ENCODE measurements at places on chromosomes 11 and 22. TPM values are rescaled to one million over a fixed set of nuclear protein-coding genes. Genes with fewer than 3 reads are reported as not detected.

ADM2 gene
- 1.2 TPM for total RNA-seq

POU2AF2 gene
- total RNA-seq, result 4.4 TPM

PARVG gene
- total RNA-seq, result 37.8 TPM

BARX2 gene
- 1.00 TPM for total RNA-seq

CCDC15 gene
- 0.82 TPM for total RNA-seq

UBQLNL gene
- total RNA-seq, result 0.48 TPM

MUC2 gene
- total RNA-seq, result 269 TPM

SCGB1C1 gene
- total RNA-seq, result not detected

GGT5 gene
- total RNA-seq, result 4.1 TPM

OR4C6 gene
- total RNA-seq, result not detected

DNA sequence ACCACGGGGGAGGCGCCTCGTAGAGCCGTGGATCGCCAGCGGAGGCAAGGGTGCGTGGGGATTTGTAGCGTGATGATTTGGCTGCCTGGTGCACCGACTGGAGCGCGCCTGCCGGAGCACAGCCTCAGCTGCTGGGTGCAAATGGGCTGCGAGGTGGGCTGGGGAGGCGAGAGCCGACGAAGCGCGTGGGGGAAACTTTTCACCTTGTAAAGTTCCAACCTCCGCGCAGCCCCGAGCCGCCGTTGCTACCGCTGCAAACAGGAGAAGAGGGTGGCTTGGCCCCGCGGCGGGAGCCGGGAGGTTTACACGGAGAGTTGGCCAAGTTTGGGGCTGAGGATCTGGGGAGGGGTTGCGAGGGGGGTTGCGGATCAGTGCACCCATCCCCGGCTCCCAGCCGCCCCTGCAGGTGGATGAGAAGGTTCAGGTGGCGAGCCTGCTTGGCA is 528 bp downstream of the FAT3 start:
- H3K36me3 ChIP-seq, result no peaks in the 10 kb centered on the region
- no peak for DNase-seq
- no peak overlapping the region for H3K27ac ChIP-seq
- H3K27me3 ChIP-seq, result peaks cover 89% of the 10 kb centered on the region
- peak overlapping the region; percentile 10 for H3K4me3 ChIP-seq
- peaks cover 29% of the 10 kb centered on the region for H3K4me1 ChIP-seq

- no peaks in the 10 kb centered on the region for H3K36me3 ChIP-seq
- H3K27ac ChIP-seq, result no peak overlapping the region
- H3K4me1 ChIP-seq, result no peaks in the 10 kb centered on the region
- no peak for DNase-seq
- no peaks in the 10 kb centered on the region for H3K27me3 ChIP-seq
- H3K4me3 ChIP-seq, result no peak overlapping the region
Measured at GRCh38 chr11:20458905-20459632, 71.6 kb downstream of the PRMT3 start.

GRCh38 chr22:39703928-39704639 is 133.5 kb downstream of the CACNA1I start:
- H3K27ac ChIP-seq, result no peak overlapping the region
- peaks cover 3% of the 10 kb centered on the region for H3K27me3 ChIP-seq
- H3K36me3 ChIP-seq, result no peaks in the 10 kb centered on the region

GRCh38 chr11:12166299-12167060 is 56.1 kb downstream of the MICAL2 start:
- H3K36me3 ChIP-seq, result no peaks in the 10 kb centered on the region
- no peak for DNase-seq
- H3K27ac ChIP-seq, result peak overlapping the region; percentile 90
- H3K27me3 ChIP-seq, result no peaks in the 10 kb centered on the region
- H3K4me3 ChIP-seq, result no peak overlapping the region

GRCh38 chr22:45199723-45200122 is 36.0 kb downstream of the NUP50 start:
- no peak overlapping the region for H3K27ac ChIP-seq
- no peaks in the 10 kb centered on the region for H3K27me3 ChIP-seq
- H3K36me3 ChIP-seq, result no peaks in the 10 kb centered on the region
- peaks cover 13% of the 10 kb centered on the region for H3K4me1 ChIP-seq
- DNase-seq, result no peak
- no peak overlapping the region for H3K4me3 ChIP-seq

GRCh38 chr11:44812971-44813370 is 86.2 kb downstream of the TSPAN18 start:
- H3K36me3 ChIP-seq, result no peaks in the 10 kb centered on the region
- no peak for DNase-seq
- H3K27ac ChIP-seq, result no peak overlapping the region
- H3K27me3 ChIP-seq, result no peaks in the 10 kb centered on the region
- H3K4me3 ChIP-seq, result no peak overlapping the region

- DNase-seq, result no peak
- no peak overlapping the region for H3K27ac ChIP-seq
- no peak overlapping the region for H3K4me3 ChIP-seq
Measured at GRCh38 chr11:8032576-8033304, 45.6 kb downstream of the EIF3F start.

GRCh38 chr11:74673693-74674360 is 57.4 kb downstream of the CHRDL2 start:
- DNase-seq, result no peak
- peaks cover 15% of the 10 kb centered on the region for H3K4me1 ChIP-seq
- H3K36me3 ChIP-seq, result no peaks in the 10 kb centered on the region
- H3K4me3 ChIP-seq, result no peak overlapping the region

DNA sequence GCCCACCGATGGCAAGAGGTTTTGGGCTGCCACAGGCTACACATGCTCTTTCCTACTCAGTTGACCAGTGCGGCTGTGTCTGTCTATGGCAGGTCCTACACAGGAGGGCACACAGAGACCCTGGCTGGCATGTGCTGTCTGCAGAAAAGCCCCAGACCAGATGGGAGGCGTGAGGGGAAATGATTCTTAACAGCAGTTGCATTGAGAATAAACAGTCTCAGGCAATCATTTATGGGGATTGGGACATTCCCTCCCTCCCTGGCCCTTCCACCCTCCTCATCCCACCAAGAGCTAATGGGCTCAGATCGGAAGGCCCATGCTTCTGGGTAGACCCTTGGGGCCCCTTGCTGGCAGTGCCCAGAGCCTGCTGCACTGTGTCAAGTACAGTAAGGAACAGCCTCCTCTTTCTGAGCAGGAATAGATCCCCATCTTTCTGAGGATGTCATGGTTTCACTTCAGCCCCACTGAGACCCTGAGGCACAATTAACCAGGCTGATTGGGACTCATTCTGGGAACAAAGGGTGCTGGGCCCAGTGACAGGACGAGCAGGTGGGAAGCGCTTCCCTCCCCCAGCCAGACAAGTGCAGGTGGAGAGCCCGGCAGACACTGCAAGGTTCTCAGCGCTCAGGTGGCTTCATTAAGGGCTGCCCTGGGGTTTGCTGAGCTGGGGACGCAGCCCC is 28.3 kb downstream of the TSPAN18 start:
- no peak overlapping the region for H3K4me3 ChIP-seq
- no peaks in the 10 kb centered on the region for H3K27me3 ChIP-seq
- no peak for DNase-seq
- H3K4me1 ChIP-seq, result peaks cover 36% of the 10 kb centered on the region

DNA sequence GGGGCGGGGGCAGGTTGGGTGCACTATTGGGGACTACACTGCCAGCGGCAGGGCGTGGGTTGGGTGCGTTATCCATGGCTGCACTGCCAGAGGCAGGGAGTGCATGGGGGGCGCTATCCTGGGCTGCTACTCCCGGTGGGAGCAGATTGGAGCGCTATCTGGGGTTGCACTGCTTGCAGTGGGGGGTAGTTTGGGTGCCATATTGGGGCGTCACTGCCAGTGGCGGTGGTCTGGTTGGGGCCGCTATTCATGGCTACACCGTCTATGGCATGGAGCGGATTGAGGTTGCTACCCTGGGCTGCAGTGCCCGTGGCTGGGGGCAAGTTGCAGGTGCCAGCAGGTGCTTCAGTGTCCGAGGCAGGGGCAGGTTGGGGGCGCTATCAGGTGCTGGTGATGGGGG is 36.2 kb downstream of the C22orf42 start:
- H3K36me3 ChIP-seq, result no peaks in the 10 kb centered on the region
- H3K27ac ChIP-seq, result no peak overlapping the region
- H3K4me1 ChIP-seq, result no peaks in the 10 kb centered on the region
- no peak overlapping the region for H3K4me3 ChIP-seq

DNA sequence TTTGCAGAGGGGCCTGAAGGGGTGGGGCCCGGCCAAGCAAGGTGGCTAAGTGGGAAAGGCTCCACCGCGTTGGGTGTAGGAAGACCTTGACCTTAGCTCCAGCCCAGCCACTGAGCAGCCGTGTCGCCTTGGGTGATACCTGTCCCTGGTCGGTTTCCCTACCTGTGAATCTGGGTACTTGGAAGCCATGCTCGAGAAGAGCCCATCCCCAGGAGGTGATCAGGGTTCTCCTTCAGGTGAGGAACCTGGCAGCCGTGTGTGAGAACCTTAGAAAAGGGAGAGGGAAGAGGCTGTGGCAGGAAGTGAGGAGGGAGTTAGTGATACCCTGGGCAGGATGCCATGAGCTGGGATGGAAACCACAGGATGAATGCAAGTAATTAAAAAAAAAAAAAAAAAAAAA is 21.6 kb downstream of the PPARA start:
- DNase-seq, result peak; percentile 78
- H3K4me3 ChIP-seq, result no peak overlapping the region
- H3K36me3 ChIP-seq, result no peaks in the 10 kb centered on the region
- H3K27ac ChIP-seq, result peak overlapping the region; percentile 82
- H3K4me1 ChIP-seq, result peaks cover 8% of the 10 kb centered on the region
- no peaks in the 10 kb centered on the region for H3K27me3 ChIP-seq

GRCh38 chr22:40041366-40042137 is 46.8 kb downstream of the FAM83F start:
- H3K27ac ChIP-seq, result peak overlapping the region; percentile 10
- H3K4me1 ChIP-seq, result peaks cover 19% of the 10 kb centered on the region
- no peak overlapping the region for H3K4me3 ChIP-seq
- H3K36me3 ChIP-seq, result no peaks in the 10 kb centered on the region
- no peak for DNase-seq
- H3K27me3 ChIP-seq, result peaks cover 3% of the 10 kb centered on the region

- no peak for DNase-seq
- H3K27me3 ChIP-seq, result no peaks in the 10 kb centered on the region
- no peak overlapping the region for H3K4me3 ChIP-seq
- no peaks in the 10 kb centered on the region for H3K36me3 ChIP-seq
- H3K4me1 ChIP-seq, result no peaks in the 10 kb centered on the region
Measured at GRCh38 chr22:43571181-43571580, 159.4 kb downstream of the MPPED1 start.

GRCh38 chr22:33561149-33561807 is 359.0 kb downstream of the LARGE1 start:
- no peak overlapping the region for H3K27ac ChIP-seq
- no peak for DNase-seq
- H3K4me1 ChIP-seq, result no peaks in the 10 kb centered on the region
- no peak overlapping the region for H3K4me3 ChIP-seq

- H3K36me3 ChIP-seq, result no peaks in the 10 kb centered on the region
- no peak for DNase-seq
- peaks cover 59% of the 10 kb centered on the region for H3K4me1 ChIP-seq
- peak overlapping the region; percentile 87 for H3K27ac ChIP-seq
- no peak overlapping the region for H3K4me3 ChIP-seq
Measured at GRCh38 chr11:7572001-7572712, 58.4 kb downstream of the PPFIBP2 start.

GRCh38 chr11:10572533-10572932 is 4.1 kb upstream of the LYVE1 start:
- DNase-seq, result no peak
- peaks cover 2% of the 10 kb centered on the region for H3K4me1 ChIP-seq
- H3K4me3 ChIP-seq, result no peak overlapping the region
- H3K36me3 ChIP-seq, result no peaks in the 10 kb centered on the region
- no peaks in the 10 kb centered on the region for H3K27me3 ChIP-seq

- DNase-seq, result no peak
- H3K4me3 ChIP-seq, result no peak overlapping the region
- H3K27ac ChIP-seq, result no peak overlapping the region
- H3K4me1 ChIP-seq, result no peaks in the 10 kb centered on the region
- H3K27me3 ChIP-seq, result no peaks in the 10 kb centered on the region
Measured at GRCh38 chr11:88474655-88475054, 137.1 kb upstream of the CTSC start.

GRCh38 chr11:118358071-118358470 is 1.3 kb upstream of the UBE4A start:
- H3K27ac ChIP-seq, result no peak overlapping the region
- no peak overlapping the region for H3K4me3 ChIP-seq
- H3K4me1 ChIP-seq, result peaks cover 12% of the 10 kb centered on the region
- no peaks in the 10 kb centered on the region for H3K27me3 ChIP-seq
- no peaks in the 10 kb centered on the region for H3K36me3 ChIP-seq

DNA sequence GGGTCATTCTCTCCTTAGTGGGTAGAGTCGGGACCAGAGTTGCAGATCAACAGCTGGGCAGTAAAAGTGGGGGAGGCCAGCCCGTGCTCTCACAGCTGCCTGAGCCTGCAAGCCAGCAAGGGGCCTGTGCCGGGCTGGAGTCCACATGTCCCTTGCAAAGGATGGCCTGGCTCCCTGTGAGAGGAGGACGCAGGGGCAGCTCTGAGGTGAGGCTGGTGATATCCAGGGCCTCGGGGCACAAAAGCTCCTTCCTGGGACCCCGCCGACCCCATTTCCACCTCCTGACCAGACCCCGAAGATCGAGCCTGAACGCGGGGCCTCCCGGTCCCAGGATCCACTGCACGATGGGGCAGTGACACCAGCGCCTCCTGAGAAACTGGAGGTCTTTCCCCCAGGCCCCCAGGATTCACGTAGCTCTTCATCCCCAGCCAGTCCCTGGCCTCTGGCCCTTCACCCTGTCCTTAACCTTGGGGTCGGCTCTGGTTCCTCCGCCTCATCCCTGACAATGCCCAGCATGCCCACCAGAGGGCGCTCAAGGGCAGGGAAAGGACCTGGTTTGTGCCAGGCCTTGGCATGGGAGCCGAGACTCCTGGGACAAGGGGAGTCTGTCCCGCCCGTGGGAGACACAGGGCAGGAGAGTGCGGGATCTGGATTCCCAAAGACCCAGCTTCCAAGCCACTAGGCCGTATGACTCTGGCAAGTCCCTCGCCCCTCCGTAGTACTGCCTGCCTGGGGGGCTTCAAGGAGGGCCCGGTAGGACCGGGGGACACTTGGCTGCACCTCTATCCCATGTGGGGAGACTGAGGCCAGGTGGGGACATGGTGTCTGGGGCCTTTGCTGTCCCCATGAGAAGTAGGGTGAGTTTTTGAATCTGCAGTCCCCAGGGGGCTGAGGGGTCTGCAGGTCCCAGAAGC is 17.8 kb upstream of the WNT7B start:
- H3K27me3 ChIP-seq, result no peaks in the 10 kb centered on the region
- H3K4me3 ChIP-seq, result no peak overlapping the region
- no peak overlapping the region for H3K27ac ChIP-seq
- peaks cover 16% of the 10 kb centered on the region for H3K4me1 ChIP-seq
- no peaks in the 10 kb centered on the region for H3K36me3 ChIP-seq
